ENCODE measurements at places on chromosomes 7 and 10. TPM values are rescaled to one million over a fixed set of nuclear protein-coding genes. Genes with fewer than 3 reads are reported as not detected.

ITGB8 gene
- 1.4 TPM for total RNA-seq

AKR1C8 gene
- total RNA-seq: not detected

CPA4 gene
- 4.4 TPM for total RNA-seq

MGAM2 gene
- not detected for total RNA-seq

SLC18A3 gene
- total RNA-seq: not detected

FAM24A gene
- not detected for total RNA-seq
